ENCODE measurements at places on chromosomes 4 and X.
A peak's percentile ranks its signal among the peaks of the same experiment; 100 is the strongest.

- DNase-seq: no peak
Measured at GRCh38 chrX:29530501-29530900, 684.9 kb upstream of the MAGEB2 start.

- DNase-seq: no peak
Measured at GRCh38 chrX:25389266-25389665, 373.5 kb upstream of the ARX start.

- no peak for DNase-seq
Measured at GRCh38 chr4:2354760-2355159, 63.7 kb downstream of the ZFYVE28 start.

- no peak for DNase-seq
Measured at GRCh38 chrX:15549189-15550012, 48.8 kb downstream of the BMX start.

DNA sequence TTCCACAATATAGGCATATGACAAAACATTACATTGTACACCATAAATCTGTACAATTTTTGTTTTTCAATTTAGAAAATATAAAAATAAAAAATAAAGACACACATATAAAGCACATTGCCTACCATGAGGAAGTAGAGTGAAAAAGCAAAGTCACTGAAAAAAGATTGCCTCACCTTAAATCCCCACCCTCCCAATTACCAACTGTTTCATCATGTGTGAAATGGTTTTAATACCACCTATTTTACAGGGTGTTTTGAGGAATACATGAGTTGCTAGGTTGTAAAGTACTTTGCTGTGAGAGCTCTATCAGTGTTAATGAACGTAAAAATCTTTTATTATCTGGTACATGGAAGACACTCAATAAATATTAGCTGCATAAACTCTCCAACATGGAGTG lies 373.6 kb upstream of the NDST3 start:
- DNase-seq: no peak

GRCh38 chr4:132557660-132558059 lies 591.4 kb upstream of the PCDH10 start:
- no peak for DNase-seq

GRCh38 chr4:17817027-17817426 lies 6.2 kb downstream of the NCAPG start:
- DNase-seq: peak; percentile 53

DNA sequence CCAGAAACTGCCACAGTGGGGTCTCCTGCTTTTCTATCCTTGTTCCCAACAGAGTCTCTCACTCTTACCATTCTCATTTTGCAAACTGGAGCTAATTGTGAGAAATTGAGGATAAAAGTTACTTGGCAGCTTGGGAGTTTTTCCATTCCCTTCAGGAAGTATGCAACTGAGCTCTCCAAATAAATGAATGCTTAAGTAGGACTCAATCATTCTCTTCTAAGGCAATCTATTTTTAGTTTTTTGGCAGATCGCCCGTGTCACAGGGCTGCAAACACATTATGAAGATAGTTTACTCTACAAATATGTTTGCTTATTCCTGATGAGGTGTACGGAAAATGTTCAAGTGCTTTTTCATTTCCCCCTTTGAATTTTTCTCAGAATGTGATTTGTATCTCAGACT lies 5.3 kb downstream of the ASB11 start:
- DNase-seq: peak; percentile 2

- DNase-seq: no peak
Measured at GRCh38 chr4:170122252-170122651, 32.5 kb upstream of the AADAT start.

DNA sequence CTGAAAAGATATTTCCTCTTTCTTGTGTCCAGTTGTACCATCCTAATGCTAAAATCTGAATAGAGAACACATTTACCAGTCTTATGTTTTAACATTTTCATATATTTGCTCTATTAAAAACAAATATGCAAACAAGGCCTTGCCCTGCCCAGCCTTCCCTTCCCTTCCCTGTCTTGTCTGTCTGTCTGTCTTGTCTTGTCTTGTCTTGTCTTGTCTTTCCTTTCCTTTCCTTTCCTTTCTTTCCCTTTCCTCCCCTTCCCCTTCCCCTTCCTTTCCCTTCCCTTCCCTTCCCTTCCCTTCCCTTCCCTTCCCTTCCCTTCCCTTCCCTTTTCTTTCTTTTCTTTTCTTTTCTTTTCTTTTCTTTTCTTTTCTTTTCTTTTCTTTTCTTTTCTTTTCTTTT lies 1103.5 kb downstream of the STIM2 start:
- no peak for DNase-seq

GRCh38 chr4:37742149-37742548 lies 56.0 kb upstream of the RELL1 start:
- DNase-seq: no peak

GRCh38 chrX:19174401-19175025 lies 52.2 kb upstream of the ADGRG2 start:
- peak; percentile 31 for DNase-seq

- DNase-seq: no peak
Measured at GRCh38 chr4:119104644-119105273, 30.9 kb upstream of the MYOZ2 start.

DNA sequence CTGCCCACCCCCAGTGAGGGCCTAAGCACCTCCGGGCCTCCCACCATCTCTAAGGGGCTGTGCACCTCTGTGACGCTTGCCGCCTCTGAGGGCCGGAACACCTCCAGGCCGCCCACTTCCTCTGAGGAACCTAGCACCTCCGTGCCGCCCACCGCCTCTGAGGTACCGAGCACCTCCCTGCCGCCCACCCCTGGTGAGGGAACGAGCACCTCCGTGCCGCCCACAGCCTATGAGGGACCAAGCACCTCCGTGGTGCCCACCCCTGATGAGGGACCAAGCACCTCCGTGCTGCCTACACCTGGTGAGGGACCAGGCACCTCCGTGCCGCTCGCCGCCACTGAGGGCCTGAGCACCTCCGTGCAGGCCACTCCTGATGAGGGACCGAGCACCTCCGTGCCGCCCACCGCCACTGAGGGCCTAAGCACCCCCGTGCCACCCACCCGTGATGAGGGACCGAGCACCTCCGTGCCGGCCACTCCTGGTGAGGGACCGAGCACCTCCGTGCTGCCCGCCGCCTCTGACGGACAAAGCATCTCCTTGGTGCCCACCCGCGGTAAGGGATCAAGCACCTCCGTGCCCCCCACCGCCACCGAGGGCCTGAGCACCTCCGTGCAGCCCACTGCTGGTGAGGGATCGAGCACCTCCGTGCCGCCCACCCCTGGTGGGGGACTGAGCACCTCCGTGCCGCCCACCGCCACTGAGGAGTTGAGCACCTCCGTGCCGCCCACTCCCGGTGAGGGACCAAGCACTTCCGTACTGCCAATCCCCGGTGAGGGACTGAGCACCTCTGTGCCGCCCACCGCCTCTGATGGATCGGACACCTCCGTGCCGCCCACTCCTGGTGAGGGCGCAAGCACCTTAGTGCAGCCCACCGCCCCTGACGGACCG lies 977 bp downstream of the MAGEE1 start:
- no peak for DNase-seq

Data from LoVo (cell line).